H9 (cell line): ENCODE measurements at places on chromosomes 13 and 19. TPM values are rescaled to one million over a fixed set of nuclear protein-coding genes. Genes with fewer than 3 reads are reported as not detected.
A peak's percentile ranks its signal among the peaks of the same experiment; 100 is the strongest.

DNA sequence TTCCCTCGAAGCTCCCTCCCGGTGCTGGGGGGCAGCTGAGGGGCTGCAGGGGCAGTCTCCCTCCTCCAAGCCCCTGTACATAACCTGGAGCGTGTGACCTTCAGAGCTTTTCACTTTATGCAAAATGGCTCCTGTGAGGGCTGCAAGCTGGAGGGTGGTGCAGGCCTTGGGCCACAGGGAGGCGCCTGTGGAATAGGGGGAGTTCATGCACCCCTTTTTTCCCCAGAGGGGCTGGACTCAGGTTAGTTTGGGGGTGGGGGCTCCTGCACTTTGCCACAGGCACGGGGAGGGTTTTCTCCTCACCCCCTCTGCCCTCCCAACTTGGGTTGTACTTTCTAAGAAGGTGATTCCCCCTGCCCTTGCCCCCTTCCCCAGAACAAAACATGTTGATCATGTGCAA is 6.6 kb upstream of the PRR19 start:
- peaks cover 19% of the 10 kb centered on the region; the same call in 2 of the 3 replicates for H3K36me3 ChIP-seq
- no peaks in the 10 kb centered on the region for H3K27me3 ChIP-seq
- DNase-seq: no peak
- H3K27ac ChIP-seq: no peak overlapping the region

DNA sequence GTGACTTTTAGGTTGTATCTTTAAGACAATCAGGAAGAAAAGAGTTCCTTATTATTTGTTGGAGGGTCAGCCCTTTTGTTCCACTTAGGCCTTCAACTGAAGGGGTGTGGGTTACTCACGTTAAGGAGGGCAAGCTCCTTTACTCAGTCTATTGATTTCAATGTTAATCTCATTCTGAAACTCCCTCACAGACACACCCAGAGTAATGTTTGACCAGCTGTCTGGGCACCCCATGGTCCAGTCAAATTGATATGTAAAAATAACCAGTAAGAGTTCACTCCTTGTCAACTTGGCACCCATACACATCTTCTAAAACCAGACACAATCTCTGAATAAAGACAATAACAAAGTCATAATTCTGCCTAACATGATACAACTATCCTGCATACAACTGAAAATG is 292.9 kb downstream of the KLF5 start:
- H3K36me3 ChIP-seq: no peaks in the 10 kb centered on the region
- H3K4me3 ChIP-seq: no peak overlapping the region
- H3K27me3 ChIP-seq: no peaks in the 10 kb centered on the region

GRCh38 chr13:20188667-20189553 is 3.8 kb downstream of the GJB2 start:
- H3K36me3 ChIP-seq: no peaks in the 10 kb centered on the region
- DNase-seq: peak; percentile 67
- H3K27ac ChIP-seq: no peak overlapping the region
- H3K4me3 ChIP-seq: no peak overlapping the region
- H3K4me1 ChIP-seq: no peaks in the 10 kb centered on the region

The CPAMD8 gene
- 12.0 and 12.6 TPM in 2 replicates for total RNA-seq

The MEIOSIN gene
- 0.07 TPM in 1 of 2 replicates, not detected in the other for total RNA-seq
